Effector memory CD4-positive, alpha-beta T cell (primary cell): ENCODE measurements at places on chromosomes 2 and 18.

GRCh38 chr2:214830794-214831346 lies 21.4 kb upstream of the BARD1 start:
- no peak for DNase-seq

DNA sequence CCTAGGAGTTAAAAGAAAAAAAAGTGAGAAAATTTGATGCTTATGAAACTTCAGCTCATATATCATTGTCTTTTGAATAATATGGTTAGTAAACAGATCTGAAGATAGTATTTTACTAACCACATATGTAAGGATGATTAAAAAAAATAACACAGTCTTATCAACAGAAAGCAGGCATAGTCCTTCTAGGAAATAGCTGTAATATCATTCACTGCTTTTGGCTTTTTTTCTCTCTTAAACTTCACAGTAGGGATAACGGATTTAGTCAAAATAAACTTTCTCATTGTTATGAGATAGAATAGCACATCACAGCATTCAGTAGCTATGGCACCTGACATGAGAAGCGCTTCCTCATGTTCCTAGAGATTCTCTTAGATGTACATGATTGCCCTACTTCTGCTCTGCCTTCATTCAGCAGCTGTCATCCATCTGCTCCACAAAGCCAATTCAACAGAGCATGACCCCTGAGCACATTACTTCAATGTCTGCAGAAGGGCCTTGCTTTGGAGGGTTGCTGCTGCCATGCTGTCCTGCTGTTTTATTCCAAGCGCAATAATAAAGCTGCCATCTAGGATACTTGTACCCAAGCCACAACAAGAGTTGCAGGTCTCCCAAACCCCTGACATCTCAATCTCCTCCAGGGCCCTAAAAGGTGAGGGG lies 67.0 kb downstream of the TTC21B start:
- no peak for DNase-seq

DNA sequence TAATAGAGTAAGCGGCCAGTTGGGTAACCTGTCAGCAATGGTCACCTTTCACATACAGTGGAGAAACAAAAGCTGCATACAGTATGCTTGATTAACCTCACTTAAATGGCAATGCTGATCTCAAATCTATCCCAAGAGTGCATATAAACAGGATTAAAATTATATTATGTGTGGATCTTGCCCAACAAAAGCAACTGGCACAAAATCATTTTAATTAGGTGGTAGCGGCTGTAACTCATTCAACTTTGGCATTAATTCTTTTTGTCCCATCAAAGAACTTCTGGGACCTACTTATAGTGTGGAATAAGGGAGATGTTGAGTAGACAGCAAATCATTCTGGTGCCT lies 167.8 kb upstream of the VRK2 start:
- DNase-seq: no peak

DNA sequence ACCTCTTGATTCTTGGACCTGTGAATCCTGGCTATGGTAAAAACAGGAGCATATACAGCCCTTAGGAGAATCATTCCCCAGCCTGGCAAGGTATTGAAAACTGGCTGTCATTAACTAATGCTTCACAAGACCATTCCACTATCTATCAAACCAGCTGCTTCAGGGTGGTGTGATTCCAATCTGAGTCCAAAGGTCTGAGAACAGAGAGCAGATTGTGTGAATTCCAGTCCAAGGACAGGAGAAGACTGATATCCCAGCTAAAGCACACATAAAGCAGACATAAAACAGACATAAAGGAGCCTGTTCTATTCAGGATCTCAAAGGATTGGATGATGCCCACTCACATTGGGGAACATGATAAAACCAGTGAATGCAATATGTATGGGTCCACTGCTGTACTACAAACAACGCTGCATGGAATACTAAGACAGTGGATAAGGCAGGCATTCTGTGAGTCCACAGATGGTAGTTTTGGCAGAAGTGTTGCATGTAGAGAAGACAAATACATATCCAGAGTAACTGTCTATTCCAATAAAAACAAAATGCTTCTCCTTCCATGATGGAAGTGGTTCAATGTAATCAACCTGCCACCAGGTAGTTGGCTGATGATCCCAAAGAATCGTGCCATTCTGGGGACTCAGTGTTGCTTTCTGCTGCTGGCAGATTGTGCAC lies 363.9 kb downstream of the KCNJ3 start:
- DNase-seq: no peak

DNA sequence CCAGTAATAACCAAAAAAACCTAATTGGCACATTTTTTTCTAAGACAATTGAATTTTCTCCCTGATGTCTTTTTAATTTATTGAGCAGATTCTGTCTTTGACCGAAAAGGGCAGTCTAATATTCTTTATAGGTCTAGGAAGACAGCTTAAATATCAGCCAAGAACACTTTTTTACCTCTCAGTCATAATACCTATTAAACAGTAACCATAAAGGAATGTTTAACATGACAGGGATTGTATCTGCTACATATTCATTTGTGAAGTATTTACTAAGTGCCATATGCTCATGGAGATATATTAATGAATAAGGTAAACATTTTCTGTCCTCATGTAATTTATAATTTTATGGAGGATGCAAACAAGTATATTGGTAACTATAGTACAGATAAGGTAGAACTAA lies 3.1 kb upstream of the HTR2B start:
- DNase-seq: no peak

DNA sequence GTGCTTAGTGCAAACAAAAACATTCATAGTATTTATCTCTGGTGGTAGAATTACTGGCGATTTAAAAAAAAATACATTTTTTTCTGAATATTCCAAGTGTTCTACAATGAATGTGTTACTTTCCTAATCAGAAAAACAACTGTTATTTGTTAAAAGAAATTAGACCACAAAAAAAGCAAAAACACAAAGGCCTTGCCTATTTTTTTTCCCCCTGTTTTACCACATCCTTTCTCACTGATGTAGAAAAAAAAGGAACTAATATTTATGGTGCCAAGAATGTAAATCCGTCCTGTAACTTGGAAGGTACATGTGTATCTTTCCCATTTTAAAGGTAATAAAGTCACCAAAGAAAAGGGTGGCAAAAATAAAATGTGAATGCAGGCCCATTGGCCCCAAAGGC lies 28.4 kb upstream of the MGAT4A start:
- DNase-seq: no peak

DNA sequence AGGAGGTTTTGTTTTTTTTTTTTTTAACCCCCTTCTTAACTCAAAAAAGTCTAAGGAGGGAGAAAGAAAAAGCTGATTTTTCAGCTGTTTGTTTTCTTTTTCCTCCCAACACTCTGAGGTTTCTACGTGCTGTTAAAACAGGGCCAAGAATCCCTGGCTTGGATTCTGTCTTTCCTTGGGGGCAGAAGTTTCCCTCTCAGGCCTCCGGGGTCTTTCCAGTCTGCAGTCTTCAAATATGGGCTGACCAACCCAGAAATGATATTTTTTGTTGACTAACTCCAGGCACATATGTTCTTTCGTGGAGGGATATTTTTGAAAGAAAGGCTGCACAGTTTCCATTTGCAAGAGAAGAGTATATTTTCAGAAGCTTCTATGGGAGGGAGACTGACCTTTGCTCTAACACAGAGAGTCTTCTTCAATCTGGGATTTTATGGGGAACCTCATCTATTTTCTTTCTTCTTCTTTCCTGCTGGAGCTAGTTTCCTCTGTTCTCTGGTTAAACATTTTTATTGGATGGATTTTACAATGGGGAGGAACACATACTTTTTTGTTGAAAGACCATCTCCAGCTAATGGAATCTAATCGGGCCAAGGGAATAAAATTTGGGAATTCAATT lies 93.3 kb upstream of the SPRED2 start:
- DNase-seq: no peak

- no peak for DNase-seq
These were observed 313.7 kb downstream of the SATB2 start for GRCh38 chr2:199144036-199144435.
